GM12878 (cell line): ENCODE measurements at places on chromosomes 13 and 19. TPM values are rescaled to one million over a fixed set of nuclear protein-coding genes. Genes with fewer than 3 reads are reported as not detected.

- H3K27me3 ChIP-seq: no peaks in the 10 kb centered on the region
- peak overlapping the region; percentile 65 for H3K27ac ChIP-seq
- peak overlapping the region; percentile 91 for H3K4me3 ChIP-seq
Measured at GRCh38 chr19:43524922-43525835, 1.8 kb downstream of the ETHE1 start.

The STK11 gene
- 64.6 and 71.0 TPM in 2 replicates for total RNA-seq

GRCh38 chr13:74682746-74683145, 548.5 kb upstream of the KLF12 start:
- no peak overlapping the region for H3K27ac ChIP-seq
- DNase-seq: no peak
- no peaks in the 10 kb centered on the region for H3K27me3 ChIP-seq
- H3K36me3 ChIP-seq: no peaks in the 10 kb centered on the region
- H3K4me1 ChIP-seq: no peaks in the 10 kb centered on the region
- H3K4me3 ChIP-seq: no peak overlapping the region

The MAP1S gene
- total RNA-seq: 63.9 and 65.3 TPM in 2 replicates

DNA sequence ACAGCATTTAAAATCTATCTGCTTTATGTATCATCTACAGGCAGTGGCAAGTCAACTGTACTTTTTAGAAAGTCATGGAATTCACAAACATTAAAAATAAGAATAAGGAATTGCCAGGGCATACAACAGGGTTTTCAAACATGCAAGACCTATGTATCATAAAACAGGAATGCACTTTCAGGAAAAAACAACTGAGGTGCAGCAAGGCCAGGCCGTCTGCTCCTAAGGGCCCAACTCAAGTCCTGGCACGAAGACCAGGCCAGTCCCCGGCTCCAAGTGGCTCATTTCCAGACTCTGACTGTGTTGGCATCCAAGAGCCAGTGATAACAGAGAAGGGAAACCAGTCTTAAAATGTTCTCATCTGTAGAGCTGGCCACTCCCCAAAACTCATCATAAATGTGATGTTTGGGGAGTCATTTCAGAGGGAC, 7.1 kb downstream of the RFX2 start:
- DNase-seq: no peak
- H3K27me3 ChIP-seq: no peaks in the 10 kb centered on the region
- H3K36me3 ChIP-seq: no peaks in the 10 kb centered on the region
- H3K4me1 ChIP-seq: no peaks in the 10 kb centered on the region
- H3K27ac ChIP-seq: no peak overlapping the region

The LAMP1 gene
- total RNA-seq: 83.0 and 83.2 TPM in 2 replicates

DNA sequence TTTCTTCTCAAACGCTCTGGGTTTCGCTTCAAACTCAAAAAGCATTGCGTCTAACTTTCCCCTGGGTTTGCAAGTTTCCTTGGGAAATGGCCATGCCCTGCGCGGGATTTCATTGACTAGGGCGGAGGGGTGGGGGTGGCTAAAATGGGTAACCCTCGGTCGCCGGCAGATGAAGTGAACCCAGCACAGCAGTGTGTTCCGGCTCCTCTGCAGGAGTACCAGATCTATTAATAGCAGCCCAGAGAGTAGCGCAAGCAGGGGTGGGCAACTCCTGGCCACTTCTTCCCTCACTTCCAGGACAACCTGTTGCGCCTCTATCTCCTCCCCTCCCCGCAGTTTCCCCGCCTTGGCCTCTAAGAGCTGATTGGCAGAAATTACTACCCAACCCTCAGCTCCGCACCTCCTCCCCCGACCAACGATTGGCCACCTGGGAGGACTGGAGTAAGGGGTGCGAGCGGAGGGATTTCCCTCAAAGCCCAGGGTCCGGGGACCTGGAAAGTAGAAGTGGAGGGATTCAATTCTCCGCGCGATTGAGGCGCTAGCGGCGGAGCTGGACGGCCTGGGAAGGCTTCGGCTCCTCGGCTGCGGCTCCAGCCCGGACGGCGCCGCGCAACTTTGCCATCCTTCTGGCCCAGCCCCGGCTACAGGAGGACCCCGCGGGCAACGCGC, at the start of gene FREM2:
Gene FREM2 (plus strand): TSS at position 501 of the 669 bp plus-strand sequence. CDS start 268 bp downstream, outside the sequence.
- no peaks in the 10 kb centered on the region for H3K4me1 ChIP-seq
- H3K4me3 ChIP-seq: no peak within 1 kb of the TSS
- peaks cover 9% of the 10 kb centered on the region for H3K27me3 ChIP-seq
- H3K36me3 ChIP-seq: no peaks in the 10 kb centered on the region
- DNase-seq: no peak

DNA sequence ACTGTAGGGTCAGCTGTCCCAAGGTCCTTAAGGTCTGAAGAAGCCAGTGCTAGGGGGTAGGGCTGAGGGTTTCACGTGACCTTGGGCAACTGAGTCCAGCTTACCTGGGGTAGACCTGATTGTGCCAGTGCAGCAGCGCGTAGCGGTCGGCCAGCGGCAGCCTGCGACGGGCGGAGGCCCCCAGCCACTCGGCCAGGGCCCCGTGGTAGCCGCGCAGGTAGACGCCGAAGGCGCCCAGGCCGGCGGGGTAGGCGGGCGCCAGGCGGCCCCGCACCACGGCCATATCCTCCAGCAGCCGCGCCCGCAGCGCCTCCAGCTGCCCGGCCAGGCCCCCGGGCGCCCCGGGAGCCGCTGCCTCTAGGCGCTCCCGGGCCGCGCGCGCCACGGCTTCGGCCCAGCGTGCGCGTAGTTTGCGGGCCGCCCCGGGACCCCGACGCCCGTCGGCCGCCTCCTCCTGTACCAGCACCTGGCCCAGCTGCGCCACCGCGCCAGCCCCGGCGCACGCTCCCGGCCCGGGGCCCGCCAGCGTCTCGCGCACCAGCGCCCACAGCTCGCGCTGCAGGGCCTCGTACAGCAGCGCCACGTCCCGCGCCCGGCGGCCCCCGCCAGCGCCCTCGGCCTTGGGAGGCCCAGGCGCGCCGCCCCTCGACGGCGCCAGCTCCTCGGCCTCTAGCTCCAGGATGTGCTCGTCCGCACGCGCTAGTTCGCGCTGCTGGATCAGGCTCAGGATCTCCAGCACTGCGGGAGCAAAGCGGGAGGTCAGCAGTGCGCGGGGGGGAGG, 10.9 kb downstream of the EXOC3L2 start:
- no peaks in the 10 kb centered on the region for H3K36me3 ChIP-seq
- no peak overlapping the region for H3K4me3 ChIP-seq
- H3K27ac ChIP-seq: no peak overlapping the region
- no peak for DNase-seq
- H3K27me3 ChIP-seq: no peaks in the 10 kb centered on the region

DNA sequence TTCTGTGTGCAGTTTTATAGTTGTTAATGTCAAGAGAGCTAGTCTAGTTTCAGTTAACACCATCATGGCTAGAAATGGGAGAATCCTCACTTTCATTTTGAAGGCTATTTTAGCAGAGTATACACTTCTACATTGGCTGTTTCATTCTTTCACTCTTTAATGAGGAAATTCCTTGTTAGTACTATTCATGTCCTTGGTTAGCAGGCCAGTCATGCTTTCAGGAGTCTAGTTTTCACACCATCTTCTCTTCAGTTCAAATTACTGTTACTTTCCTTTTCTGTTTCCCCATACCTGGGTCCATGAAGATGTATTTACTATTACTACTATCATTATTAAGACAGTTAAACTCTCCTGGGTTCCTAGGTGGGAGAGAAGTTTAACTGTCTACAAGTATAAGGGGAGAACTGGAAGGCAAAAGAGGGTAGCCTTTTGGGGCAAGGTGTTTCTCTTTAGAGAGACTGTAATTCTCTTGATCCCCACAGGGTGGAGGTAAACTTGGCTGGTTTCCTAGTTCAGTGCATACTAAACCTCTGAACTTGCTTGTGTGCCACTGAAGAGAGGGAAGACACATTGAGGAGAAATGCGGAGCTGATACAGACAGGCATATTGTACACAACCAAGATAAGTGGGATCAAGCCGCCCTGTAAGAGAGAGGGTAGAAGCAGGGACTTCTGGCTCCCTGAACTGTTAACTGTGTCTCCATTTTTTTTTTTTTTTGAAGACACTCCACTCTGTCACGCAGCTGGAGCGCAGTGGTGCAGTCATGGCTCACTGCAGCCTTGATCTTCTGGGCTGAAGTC, 41.3 kb upstream of the IGFL4 start:
- H3K27ac ChIP-seq: no peak overlapping the region

- no peak overlapping the region for H3K4me3 ChIP-seq
- no peak for DNase-seq
- H3K27me3 ChIP-seq: no peaks in the 10 kb centered on the region
- H3K36me3 ChIP-seq: no peaks in the 10 kb centered on the region
Measured at GRCh38 chr13:78497702-78498355, 105.5 kb downstream of the POU4F1 start.

GRCh38 chr19:38650172-38650775, 2.8 kb downstream of the ACTN4 start:
- H3K4me1 ChIP-seq: peaks cover 20% of the 10 kb centered on the region
- H3K4me3 ChIP-seq: peak overlapping the region; percentile 100; the same call in 1 of the 2 replicates
- H3K27ac ChIP-seq: peak overlapping the region; percentile 33
- no peak for DNase-seq
- H3K36me3 ChIP-seq: peaks cover 2% of the 10 kb centered on the region; the same call in 1 of the 2 replicates
- H3K27me3 ChIP-seq: no peaks in the 10 kb centered on the region

The SIGLEC8 gene
- not detected in 2 replicates for total RNA-seq
